T follicular helper cell (primary cell): ENCODE measurements at places on chromosomes 16 and 17.

DNA sequence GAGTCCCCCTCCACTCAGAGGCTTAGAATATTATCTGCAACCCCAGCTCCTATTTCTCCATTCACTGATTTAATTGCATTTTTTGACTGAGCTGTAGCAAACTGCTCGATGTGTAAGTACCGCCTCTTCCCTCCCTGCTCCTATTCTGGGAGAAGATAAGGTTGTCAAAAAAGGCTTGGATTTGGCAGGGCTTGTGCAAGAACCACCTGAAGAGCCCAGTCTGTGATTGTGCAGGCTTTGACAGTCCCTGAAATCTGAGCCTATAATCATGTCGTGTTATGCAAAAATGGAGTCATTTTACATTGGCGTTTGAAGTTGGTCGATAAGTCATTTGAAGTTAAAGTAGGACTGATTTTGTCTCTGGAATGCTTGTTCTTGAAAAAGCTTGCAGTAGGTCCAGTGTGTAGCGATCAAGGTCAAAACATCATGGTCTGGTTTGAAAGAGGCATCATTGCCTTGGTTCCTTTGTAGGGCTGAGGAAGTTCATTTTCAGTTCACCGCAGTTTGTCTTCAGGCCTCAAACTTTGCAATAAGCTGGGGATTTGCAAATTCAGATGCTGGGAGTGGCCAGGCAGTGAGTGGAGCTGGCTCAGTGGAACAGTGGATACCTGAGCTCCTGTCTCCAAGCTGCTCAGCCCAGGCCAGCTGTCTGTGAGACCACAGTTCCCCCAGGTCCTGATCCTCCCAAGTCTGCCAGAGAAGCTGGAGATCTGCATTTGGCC lies 68.8 kb downstream of the KATNIP start:
- no peak for DNase-seq

GRCh38 chr16:11135464-11135973 lies 120.5 kb downstream of the SOCS1 start:
- no peak for DNase-seq

GRCh38 chr17:63173450-63173849 lies 207.4 kb downstream of the TANC2 start:
- no peak for DNase-seq

DNA sequence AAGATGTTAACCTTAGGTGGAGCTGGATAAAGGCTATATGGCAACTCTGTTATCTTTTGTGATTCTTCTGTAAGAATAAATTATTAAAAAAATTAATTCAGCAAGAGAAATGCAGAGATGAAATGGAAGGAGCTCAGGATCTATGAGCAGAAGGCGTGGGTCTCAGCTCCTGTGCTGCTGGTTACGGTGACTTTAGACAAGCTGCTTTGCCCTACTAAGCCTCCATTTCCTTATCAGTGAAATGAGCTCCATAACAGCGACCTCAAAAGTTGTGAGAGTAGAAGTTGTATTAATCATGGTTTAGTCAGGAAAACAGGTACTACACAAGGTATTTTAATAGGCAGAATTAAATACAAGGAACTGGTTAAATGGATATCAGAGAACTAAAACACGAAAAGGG lies 48.2 kb upstream of the FOXJ1 start:
- DNase-seq = no peak

- DNase-seq = no peak
Observed at GRCh38 chr17:45143767-45144198, 4.5 kb upstream of the HEXIM1 start.

- no peak for DNase-seq
Observed at GRCh38 chr17:7930841-7931631, 710 bp downstream of the TRAPPC1 start.

GRCh38 chr17:12055889-12056288 lies 35.2 kb downstream of the MAP2K4 start:
- no peak for DNase-seq

GRCh38 chr16:65994291-65994690 lies 372.2 kb upstream of the CDH5 start:
- DNase-seq = no peak

DNA sequence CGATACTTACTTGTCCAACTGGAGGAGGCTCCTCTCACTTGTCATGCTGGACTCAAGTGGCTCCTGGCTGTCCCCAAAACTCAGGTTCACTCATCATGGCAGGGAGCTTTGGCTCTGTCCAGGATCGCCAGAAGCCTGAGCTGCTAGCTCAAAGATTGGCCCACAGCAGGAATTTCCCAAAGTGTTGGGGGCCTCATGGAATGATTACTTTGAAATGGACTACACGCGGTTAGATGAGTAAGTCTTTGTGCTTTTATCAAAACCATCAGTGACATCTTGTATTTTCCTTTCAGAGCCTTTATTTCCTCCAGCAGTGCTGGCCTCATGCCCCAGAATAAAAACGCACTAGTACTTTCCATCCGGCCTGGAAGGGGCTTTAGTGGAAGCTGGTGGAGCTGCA lies 29.2 kb upstream of the PHB1 start:
- no peak for DNase-seq

DNA sequence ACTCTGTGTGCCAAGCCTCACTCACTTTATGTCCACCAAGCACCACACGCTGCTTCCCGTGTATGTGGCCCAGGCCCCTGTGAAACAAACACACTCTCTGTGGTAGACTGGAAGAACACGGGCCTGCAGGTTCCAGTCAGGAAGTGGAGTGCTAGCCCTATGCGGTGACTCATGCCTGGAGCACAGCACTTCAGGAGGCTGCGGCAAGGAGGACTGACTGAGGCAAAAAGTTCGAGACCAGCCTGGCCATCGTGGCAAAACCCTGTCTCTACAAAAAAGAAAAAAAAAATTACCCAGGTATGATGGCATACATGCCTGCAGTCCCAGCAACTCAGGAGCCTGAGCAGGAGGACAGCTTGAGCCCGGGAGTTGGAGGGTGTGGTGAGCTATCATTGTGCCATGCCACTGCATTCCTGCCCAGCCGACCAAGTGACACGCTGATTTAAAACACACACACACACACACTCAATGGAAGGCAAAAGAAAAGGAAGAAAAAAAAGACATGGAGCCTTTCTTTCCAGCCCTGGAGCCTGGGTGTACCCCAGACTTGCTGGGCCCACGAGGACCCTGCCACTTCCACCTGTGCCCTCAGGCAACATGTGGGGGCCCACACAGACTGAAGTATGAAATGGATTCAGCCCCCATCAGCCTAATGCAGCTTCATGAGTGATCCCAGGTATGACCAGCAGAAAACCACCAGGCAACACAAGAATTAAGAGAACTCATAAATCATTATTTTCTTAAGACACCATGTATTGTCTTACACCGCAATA lies 126.6 kb downstream of the ANKRD11 start:
- peak; percentile 27 for DNase-seq
